ENCODE measurements at places on chromosomes 11 and 22.
A peak's percentile ranks its signal among the peaks of the same experiment; 100 is the strongest.

GRCh38 chr11:116478205-116478604 lies 294.6 kb downstream of the BUD13 start:
- no peaks in the 10 kb centered on the region for H3K4me1 ChIP-seq
- no peak overlapping the region for H3K4me3 ChIP-seq
- H3K27ac ChIP-seq: no peak overlapping the region
- no peaks in the 10 kb centered on the region for H3K36me3 ChIP-seq
- DNase-seq: no peak

DNA sequence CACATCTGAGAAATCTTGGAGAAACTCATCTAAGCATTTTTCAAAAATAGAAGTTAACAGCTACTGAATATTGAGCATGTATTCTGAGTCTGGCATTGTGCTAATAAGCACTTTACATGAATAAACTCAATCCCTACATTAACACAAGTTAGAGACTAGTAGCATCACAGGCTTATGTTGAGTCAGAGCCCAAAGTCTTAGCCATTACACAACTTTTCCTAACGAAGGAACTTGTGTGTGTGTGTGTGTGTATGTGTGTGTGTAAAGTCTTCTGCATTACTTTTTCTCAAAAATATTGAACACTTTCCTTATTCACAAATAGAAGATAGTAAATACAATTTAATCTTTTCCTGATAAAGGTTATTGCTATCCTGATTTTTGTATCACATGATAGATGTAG lies 8.7 kb upstream of the CLPB start:
- H3K4me1 ChIP-seq: no peaks in the 10 kb centered on the region
- no peak overlapping the region for H3K27ac ChIP-seq
- no peak for DNase-seq
- no peaks in the 10 kb centered on the region for H3K36me3 ChIP-seq
- H3K4me3 ChIP-seq: no peak overlapping the region
- H3K27me3 ChIP-seq: no peaks in the 10 kb centered on the region

DNA sequence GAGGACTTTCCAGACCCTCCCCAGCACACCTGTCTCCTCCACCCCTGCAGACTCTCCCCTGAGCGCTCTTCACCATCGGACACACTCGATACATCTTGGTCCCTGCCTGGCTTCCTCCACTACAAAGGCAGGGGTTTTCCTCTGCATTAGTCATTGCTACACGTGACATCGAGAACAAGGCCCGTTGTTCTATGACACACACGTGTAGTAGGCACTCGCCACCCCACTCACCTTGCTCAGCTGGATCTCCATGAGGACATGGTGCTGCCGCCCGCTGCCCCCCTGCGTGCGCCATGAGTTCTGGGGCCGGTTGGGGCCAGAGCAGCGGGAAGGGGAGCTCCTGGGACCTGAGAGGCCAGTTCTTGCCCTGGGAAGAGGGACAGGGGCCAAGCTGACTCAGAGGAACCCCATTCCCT lies 16.7 kb downstream of the ATG2A start:
- no peaks in the 10 kb centered on the region for H3K4me1 ChIP-seq
- no peak overlapping the region for H3K4me3 ChIP-seq
- H3K36me3 ChIP-seq: peaks cover 91% of the 10 kb centered on the region
- H3K27me3 ChIP-seq: no peaks in the 10 kb centered on the region

GRCh38 chr11:623999-624704 lies 603 bp downstream of the CDHR5 start:
- H3K27ac ChIP-seq: no peak overlapping the region
- peaks cover 15% of the 10 kb centered on the region for H3K4me1 ChIP-seq
- no peak overlapping the region for H3K4me3 ChIP-seq
- no peak for DNase-seq
- no peaks in the 10 kb centered on the region for H3K36me3 ChIP-seq

DNA sequence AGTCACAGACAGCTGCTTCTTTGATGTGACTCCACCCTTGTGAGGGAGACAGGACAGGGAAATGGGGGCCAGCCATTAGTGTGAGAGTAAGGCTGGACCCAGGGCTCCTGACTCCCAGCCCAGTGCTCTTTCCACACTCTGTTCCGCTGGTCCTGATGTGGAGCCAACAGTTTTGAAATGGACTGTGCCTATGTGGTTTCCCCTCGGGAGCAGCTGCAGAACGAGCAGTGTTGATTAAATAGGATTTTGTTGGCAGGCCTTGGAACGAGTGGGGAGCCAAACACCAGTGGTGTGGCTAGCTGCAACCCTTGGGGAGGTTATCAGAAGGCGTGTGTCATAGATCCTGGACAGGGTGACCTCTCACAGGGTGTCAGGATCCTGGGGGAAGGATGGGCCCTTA lies 66.5 kb upstream of the AMPD3 start:
- H3K27me3 ChIP-seq: peaks cover 6% of the 10 kb centered on the region
- peak; percentile 29 for DNase-seq

GRCh38 chr11:64074239-64074638 lies 38.5 kb downstream of the FLRT1 start:
- H3K36me3 ChIP-seq: no peaks in the 10 kb centered on the region
- no peak for DNase-seq
- no peaks in the 10 kb centered on the region for H3K27me3 ChIP-seq
- peaks cover 80% of the 10 kb centered on the region for H3K4me1 ChIP-seq

GRCh38 chr22:39456522-39457197 lies at the start of gene MGAT3:
Gene MGAT3 (plus strand): TSS chr22:39457012. CDS start chr22:39487348, 30,336 bp downstream.
- peak within 1 kb of the TSS; percentile 84 for H3K27ac ChIP-seq
- H3K4me1 ChIP-seq: peaks cover 25% of the 10 kb centered on the region

DNA sequence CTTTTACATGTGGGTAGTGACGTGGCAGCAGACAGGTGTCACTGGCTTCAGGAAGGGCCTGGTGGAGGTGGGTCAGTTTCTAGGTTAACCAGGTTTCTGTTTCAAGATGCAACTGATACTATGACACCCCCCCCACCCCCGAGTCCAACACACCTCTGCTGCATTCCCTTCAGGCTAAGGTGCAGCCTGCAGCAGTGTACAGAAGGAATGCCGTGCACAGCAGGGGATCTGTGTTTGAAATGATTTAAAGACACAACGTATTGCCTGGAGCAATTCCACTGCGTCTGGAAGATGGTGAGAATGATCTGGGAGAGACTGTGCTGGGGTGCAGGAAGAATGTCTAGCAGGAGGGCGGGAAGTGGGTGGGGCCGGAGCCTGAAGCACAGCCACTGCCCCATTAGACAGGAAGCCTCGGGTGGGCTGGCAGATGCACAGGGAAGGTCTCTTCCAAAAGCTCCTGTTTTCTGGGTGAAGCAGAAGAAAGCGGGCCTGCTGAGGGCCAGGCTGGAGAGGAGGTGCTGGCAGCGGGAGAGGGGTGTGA lies 11.9 kb upstream of the TESMIN start:
- no peaks in the 10 kb centered on the region for H3K27me3 ChIP-seq
- peaks cover 3% of the 10 kb centered on the region for H3K4me1 ChIP-seq
- no peak for DNase-seq
- H3K36me3 ChIP-seq: peaks cover 95% of the 10 kb centered on the region
- H3K4me3 ChIP-seq: no peak overlapping the region

GRCh38 chr11:2452321-2453012 lies 7.7 kb downstream of the KCNQ1 start:
- H3K36me3 ChIP-seq: no peaks in the 10 kb centered on the region
- H3K27ac ChIP-seq: no peak overlapping the region
- peaks cover 8% of the 10 kb centered on the region for H3K27me3 ChIP-seq
- no peak overlapping the region for H3K4me3 ChIP-seq
- H3K4me1 ChIP-seq: peaks cover 32% of the 10 kb centered on the region

DNA sequence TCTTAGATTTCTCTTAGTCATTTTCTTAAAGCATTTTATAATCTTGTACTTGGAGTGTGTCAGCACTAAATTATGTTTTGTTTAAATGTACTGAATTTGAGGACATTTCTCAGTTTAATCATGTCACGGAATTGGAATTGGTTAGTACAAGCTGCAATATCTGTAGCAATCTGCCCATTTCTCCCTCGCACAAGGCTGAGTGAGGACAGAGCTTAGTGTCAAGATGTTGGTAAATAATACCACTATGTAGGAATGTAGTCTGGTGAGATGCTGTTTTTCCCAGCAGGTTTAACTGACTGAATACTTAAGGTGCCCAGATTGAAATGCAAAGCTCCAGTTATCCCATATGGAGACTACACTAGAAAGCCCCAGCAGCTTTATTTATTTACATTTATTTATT lies 30.6 kb downstream of the SREBF2 start:
- no peak for DNase-seq
- H3K27ac ChIP-seq: peak overlapping the region; percentile 59
- peaks cover 50% of the 10 kb centered on the region for H3K4me1 ChIP-seq
- H3K27me3 ChIP-seq: no peaks in the 10 kb centered on the region
